ENCODE measurements at places on chromosomes 5 and 9.
A peak's percentile ranks its signal among the peaks of the same experiment; 100 is the strongest.

GRCh38 chr5:140555747-140556312, 1.4 kb downstream of the SRA1 start:
- peak overlapping the region; percentile 95 for H3K27ac ChIP-seq
- peaks cover 22% of the 10 kb centered on the region for H3K36me3 ChIP-seq
- H3K4me1 ChIP-seq: peaks cover 55% of the 10 kb centered on the region
- DNase-seq: no peak
- H3K4me3 ChIP-seq: peak overlapping the region; percentile 87

DNA sequence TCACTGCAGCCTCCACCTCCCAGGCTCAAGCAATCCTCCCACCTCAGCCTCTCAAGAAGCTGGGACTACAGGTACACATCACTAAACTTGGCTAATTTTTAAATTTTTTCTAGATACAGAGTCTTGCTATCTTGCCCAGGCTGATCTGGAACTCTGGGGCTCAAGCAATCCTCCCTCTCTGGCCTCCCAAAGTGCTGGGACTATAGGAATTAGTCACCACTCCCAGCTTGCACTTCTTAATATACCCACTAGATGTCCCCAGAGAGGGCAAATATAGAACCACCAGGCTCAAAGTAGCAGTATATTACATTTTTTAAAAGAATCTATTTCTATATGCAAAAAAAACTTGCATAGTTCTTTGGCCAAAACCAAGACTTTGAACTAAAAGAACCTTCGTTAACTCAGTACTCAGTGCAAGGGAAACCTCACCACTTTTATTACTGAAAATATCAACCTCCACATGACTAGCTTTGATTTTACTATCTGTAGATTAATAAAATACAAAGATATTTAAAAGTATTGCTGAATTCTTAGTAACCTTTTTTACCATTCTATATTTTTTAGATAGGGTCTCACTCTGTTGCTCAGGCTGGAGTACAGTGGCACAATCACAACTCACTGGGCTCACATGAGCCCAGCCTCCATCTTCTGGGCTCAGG, 25.8 kb upstream of the HSD17B3 start:
- peak; percentile 30 for DNase-seq
- H3K4me1 ChIP-seq: no peaks in the 10 kb centered on the region
- no peaks in the 10 kb centered on the region for H3K27me3 ChIP-seq
- H3K36me3 ChIP-seq: peaks cover 11% of the 10 kb centered on the region

GRCh38 chr5:608429-609370, 3.4 kb upstream of the CEP72 start:
- peaks cover 37% of the 10 kb centered on the region for H3K27me3 ChIP-seq
- no peak overlapping the region for H3K4me3 ChIP-seq
- peaks cover 2% of the 10 kb centered on the region for H3K36me3 ChIP-seq

DNA sequence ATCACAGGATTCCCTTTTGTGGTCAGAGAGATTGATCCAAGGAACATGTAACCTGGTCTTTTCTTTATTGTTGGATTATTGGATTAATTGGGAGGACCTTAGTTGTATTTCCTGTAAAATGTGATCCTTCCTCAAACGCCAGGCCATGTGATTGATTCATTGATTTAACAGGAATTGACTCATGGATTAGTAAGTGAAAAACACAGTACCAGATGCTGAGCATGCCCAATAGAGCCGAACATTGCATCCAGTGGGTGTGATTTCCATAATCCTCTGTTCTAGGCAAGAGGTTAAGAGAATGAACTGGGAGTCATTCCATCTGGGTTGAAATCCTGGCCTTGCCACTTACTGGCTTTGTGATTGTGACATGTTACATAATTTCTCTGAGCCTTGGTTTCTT, 522.3 kb downstream of the MAT2B start:
- H3K36me3 ChIP-seq: no peaks in the 10 kb centered on the region
- H3K27ac ChIP-seq: no peak overlapping the region
- no peaks in the 10 kb centered on the region for H3K27me3 ChIP-seq
- H3K4me3 ChIP-seq: no peak overlapping the region

- no peaks in the 10 kb centered on the region for H3K4me1 ChIP-seq
- H3K27me3 ChIP-seq: peaks cover 28% of the 10 kb centered on the region
- no peak overlapping the region for H3K27ac ChIP-seq
Observed at GRCh38 chr5:75828029-75828428, 110.8 kb upstream of the POC5 start.

- peaks cover 18% of the 10 kb centered on the region for H3K27me3 ChIP-seq
- no peak overlapping the region for H3K4me3 ChIP-seq
- no peaks in the 10 kb centered on the region for H3K36me3 ChIP-seq
- no peak for DNase-seq
- no peaks in the 10 kb centered on the region for H3K4me1 ChIP-seq
Observed at GRCh38 chr9:134775081-134775951, 105.3 kb upstream of the FCN2 start.

DNA sequence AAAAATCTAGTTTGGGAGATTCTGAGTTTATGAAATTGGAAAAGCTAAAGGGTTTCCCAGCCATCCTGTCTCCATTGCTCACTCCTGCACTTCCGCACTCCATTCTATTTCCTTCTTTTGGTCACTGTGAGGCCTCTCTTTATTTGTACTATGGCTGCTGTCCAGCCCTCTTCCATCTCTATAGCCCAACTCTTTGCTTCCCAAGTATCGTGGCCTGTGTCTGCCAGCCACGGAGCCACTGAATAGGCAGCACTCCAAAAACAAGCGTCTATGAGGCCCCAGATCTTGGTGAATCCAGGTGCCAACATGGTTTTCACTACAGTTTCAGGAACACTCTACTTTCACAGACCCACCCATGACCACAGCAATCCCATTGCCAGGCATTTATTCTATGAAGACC, 37.2 kb downstream of the GRAMD2B start:
- H3K4me3 ChIP-seq: no peak overlapping the region
- peaks cover 4% of the 10 kb centered on the region for H3K36me3 ChIP-seq
- H3K4me1 ChIP-seq: peaks cover 11% of the 10 kb centered on the region

- DNase-seq: peak; percentile 24
- H3K27me3 ChIP-seq: no peaks in the 10 kb centered on the region
- H3K4me1 ChIP-seq: peaks cover 45% of the 10 kb centered on the region
- peak overlapping the region; percentile 74 for H3K4me3 ChIP-seq
- H3K27ac ChIP-seq: peak overlapping the region; percentile 92
Observed at GRCh38 chr9:129487658-129488483, 133.0 kb downstream of the C9orf50 start.

GRCh38 chr9:124527781-124528180, 20.6 kb upstream of the NR5A1 start:
- no peaks in the 10 kb centered on the region for H3K36me3 ChIP-seq
- no peak overlapping the region for H3K27ac ChIP-seq
- H3K4me1 ChIP-seq: no peaks in the 10 kb centered on the region
- no peak overlapping the region for H3K4me3 ChIP-seq

DNA sequence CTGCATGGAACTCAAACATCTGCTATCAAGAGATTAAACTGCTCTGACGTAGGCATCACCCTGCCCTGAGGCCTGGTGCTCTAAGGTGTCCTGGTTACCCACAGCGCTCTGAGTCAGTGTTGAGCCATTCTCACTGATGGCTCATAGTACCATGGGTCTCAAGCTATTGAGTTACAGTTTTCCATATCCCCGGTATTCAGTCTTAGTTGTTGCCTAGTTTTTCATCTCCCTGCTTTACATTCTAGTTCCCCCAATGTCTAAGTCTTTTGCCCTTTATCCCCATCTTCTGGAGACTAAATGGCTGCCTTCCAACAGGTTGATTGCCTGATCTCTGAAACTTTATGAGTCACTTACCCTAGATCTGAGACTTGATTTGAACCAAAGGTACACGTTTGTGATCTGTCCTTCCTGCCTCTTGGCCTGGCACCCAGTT, 161.2 kb upstream of the PTGER4 start:
- no peak overlapping the region for H3K4me3 ChIP-seq
- no peaks in the 10 kb centered on the region for H3K27me3 ChIP-seq
- no peaks in the 10 kb centered on the region for H3K4me1 ChIP-seq
- no peak overlapping the region for H3K27ac ChIP-seq

- no peak for DNase-seq
- H3K27ac ChIP-seq: no peak overlapping the region
- no peaks in the 10 kb centered on the region for H3K4me1 ChIP-seq
- H3K4me3 ChIP-seq: no peak overlapping the region
Observed at GRCh38 chr5:68922172-68922987, 171.4 kb upstream of the SLC30A5 start.

- no peaks in the 10 kb centered on the region for H3K4me1 ChIP-seq
- no peaks in the 10 kb centered on the region for H3K27me3 ChIP-seq
- DNase-seq: no peak
Observed at GRCh38 chr9:95082401-95083084, 235.0 kb downstream of the FANCC start.

DNA sequence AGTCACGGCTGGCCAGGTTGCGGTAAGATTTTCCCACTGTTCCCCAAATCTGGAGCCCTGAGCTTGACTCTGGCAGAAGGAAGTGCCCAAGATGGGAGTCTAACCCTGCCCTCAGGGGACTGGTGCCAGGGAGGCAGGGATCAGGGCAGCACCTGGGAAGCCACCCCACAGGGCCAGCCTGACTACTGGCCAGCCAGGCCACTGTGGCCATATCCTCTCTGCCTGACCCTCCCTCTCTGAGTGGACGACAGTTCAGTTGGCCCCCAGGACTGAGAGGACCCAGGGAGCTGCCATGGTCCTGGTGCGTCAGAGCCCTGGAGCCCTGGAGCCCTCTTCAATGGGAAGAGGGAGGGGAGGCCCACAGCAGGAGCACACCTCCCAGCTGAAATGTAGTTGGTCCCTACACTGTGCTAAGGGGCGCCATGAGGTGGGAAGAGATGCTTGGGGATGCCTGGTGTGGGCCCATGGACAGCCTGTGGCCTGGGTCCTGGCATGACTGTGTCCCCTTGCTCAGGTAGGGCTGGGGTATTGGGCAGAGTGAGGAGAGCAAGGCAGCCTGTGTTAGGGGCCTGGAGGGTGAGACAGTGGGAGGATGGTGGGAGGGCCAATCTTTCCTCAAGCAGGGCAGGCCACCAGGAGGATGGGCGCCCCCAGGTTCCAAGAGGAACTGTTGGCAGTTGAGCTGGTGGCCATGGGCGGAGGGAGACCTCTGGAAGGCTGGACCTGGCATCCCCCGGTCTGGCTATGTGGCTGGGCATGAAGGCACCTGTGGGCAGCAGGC, 81.1 kb downstream of the PHF2 start:
- DNase-seq: no peak
- H3K27me3 ChIP-seq: no peaks in the 10 kb centered on the region
- H3K4me3 ChIP-seq: no peak overlapping the region
- H3K36me3 ChIP-seq: no peaks in the 10 kb centered on the region

DNA sequence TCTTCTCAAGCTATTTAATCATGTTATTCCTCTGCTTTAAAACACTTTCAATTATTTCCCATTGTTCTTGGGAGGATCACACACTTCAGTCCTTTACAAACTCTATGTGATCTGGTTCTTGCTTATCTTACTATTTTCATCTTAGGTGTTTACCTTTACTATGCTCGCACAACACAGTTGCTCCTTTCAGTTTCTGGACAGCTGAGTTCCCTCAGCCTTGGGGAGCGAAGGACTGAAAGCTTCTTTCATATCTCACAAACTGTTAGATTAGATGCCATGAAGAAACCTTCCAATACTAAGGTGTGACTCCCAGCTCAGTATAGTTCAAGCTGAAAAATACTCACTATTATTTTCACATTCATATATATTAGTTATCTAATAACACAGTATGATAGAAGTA, 117.9 kb downstream of the CDC42SE2 start:
- H3K4me3 ChIP-seq: peak overlapping the region; percentile 66
- H3K36me3 ChIP-seq: peaks cover 44% of the 10 kb centered on the region
- no peaks in the 10 kb centered on the region for H3K27me3 ChIP-seq
- peak overlapping the region; percentile 96 for H3K27ac ChIP-seq

DNA sequence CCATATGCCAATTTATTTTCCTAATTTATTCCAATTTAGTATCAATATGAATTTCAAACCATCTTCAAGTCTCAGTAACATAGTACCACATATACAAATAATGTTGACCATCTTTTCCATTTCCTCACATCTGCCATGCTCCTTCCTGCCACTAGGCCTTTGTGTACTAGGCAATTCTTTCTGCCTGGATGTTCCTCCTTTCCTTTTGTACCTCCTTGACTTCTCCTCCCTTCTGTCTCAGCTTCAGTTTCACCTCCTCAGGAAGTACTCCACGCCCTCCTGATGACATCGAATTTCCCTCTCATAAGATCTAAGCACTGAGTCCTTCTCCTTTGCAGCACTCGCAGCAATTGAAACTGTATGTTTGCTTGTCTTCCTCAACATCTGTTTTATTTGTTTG, 53.9 kb downstream of the MEF2C start:
- DNase-seq: no peak
- no peaks in the 10 kb centered on the region for H3K4me1 ChIP-seq
- no peak overlapping the region for H3K27ac ChIP-seq
- H3K36me3 ChIP-seq: peaks cover 2% of the 10 kb centered on the region
- H3K27me3 ChIP-seq: no peaks in the 10 kb centered on the region
- no peak overlapping the region for H3K4me3 ChIP-seq

GRCh38 chr5:146539973-146540372, 24.0 kb upstream of the GPR151 start:
- no peaks in the 10 kb centered on the region for H3K4me1 ChIP-seq
- H3K27ac ChIP-seq: no peak overlapping the region
- H3K36me3 ChIP-seq: no peaks in the 10 kb centered on the region

DNA sequence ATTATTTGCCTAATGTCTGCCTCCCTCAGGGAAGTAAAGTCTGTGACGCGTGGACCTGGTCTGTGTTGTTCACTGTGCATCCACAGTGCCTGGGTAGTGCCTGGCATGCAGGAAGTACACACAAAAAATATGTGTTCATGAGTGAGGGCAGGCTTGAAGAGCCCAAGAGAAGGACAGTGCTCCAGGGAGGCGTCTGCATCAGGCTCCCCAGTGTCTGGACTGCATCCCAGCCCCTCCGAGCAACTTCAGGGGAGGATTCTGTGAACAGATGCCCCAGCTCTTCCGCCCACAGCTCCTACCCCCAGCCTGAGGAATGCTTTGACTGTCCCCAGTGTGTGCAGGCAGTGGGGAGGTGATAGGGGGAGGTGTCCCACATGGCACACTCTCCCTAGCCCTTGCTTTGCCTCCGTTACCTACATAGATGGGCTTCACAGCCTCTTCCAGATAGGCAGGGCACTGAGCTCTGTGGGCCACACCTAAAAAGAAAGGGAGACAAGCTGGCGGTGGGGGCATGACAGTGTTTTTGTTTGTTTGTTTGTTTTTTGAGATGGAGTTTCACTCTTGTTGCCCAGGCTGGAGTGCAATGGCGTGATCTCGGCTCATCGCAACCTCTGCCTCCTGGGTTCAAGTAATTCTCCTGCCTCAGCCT, 25.4 kb downstream of the IRF1 start:
- peak overlapping the region; percentile 77 for H3K4me3 ChIP-seq
- no peaks in the 10 kb centered on the region for H3K27me3 ChIP-seq
- DNase-seq: no peak

- no peak overlapping the region for H3K4me3 ChIP-seq
- no peak overlapping the region for H3K27ac ChIP-seq
- H3K27me3 ChIP-seq: no peaks in the 10 kb centered on the region
Observed at GRCh38 chr9:137470785-137471184, 11.7 kb upstream of the NSMF start.

Data from central memory CD8-positive, alpha-beta T cell (primary cell).